ENCODE measurements at places on chromosomes 16 and 17.

- DNase-seq, result no peak
Measured at GRCh38 chr16:73750639-73751038, 546.0 kb upstream of the PSMD7 start.

- DNase-seq, result no peak
Measured at GRCh38 chr16:11666103-11667055, 1.9 kb upstream of the SNN start.

- DNase-seq, result no peak
Measured at GRCh38 chr17:15649861-15650421, 30.4 kb upstream of the FBXW10B start.

DNA sequence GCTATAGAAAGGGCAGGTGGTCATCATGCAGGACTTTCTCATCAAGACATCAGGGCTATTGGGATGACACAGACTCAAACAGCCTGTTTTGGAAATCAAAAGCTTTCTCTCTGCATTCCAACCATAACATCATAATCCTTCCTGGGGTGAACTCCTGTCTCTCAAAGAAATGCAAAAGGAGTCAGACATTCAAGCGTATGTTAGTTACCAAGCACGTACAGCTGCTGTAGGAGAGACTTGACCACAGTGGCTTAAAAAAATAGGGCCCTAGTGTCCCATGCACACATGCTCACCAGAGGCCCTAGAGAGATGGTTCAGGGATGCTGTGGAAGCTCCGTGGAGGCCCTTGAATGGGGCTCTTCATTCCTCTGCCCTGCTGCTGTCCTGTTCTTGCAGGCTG is 24.6 kb upstream of the FOXF1 start:
- DNase-seq, result no peak

GRCh38 chr16:90008708-90009145 is 10.5 kb downstream of the DBNDD1 start:
- DNase-seq, result no peak

GRCh38 chr16:65767125-65767524 is 599.4 kb upstream of the CDH5 start:
- DNase-seq, result no peak

DNA sequence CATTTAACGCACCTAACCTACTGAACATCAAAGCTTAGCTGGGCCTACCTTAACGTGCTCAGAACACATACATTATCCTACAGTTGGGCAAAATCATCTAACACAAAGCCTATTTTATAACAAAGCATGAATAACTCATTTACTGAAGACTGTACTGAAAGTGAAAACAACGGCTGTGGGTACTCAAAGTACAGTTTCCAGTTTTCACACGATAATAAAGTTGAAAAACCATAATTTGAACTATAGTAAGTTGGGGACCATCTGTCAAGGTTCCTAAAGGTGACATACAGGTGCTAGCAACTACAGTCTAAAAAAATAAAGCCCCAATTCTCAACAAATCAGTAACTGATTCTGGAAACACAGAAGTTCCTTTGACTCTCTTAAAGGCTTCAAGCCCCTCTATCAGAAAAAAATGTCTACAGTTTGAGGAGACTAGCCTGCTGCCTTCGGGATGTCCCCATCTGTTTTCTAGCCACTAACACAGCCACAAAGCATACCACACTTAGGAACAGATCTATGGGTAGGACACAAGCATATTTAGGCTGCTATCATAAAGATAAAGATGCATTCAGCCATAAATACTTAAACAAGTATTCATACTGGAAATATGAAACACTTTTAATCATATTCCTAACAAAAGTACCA is 71.3 kb downstream of the KANSL1 start:
- DNase-seq, result no peak

GRCh38 chr17:17937201-17937853 is 34.9 kb downstream of the TOM1L2 start:
- DNase-seq, result no peak

DNA sequence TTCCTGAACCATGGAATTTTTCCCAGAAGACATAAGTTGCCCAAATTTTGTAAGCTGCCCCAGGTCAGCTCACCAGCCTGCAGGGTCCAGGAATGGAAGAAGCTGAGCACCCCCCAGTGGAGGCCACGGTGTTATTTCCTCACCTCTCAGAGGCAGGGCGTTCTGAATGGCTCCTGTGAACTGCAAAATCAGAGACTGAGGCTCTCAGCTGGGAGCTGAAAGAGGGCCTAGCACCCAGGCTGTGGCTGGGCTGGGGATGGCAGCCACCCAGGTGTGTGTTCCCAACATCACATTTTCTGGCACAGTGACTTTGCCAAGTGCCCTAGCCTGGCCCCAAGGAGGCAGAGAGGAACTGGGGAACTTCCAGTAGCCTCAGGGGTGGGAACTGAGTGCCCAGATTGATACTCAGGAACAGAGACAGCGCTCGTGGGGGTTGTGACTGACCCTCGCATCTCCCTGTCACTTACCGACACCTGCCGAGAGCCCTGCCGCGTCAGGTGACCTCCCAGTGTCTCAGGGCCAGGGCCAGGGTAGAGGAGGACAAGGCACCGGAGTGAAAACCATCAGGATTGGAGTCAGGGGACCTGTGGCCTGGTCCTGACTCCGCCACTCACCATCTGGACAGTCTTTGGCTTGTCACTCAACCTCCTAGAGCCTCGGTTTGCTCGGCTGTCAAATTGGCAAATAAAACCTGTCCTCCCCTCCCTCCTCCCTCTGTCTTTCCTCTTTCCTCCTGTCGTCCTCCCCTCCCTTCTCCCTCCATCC is 11.3 kb downstream of the CACNG4 start:
- no peak for DNase-seq

- no peak for DNase-seq
Measured at GRCh38 chr17:31856750-31857149, 2.3 kb downstream of the COPRS start.

- DNase-seq, result peak; percentile 63
Measured at GRCh38 chr16:50469744-50470321, 78.4 kb upstream of the NKD1 start.

- no peak for DNase-seq
Measured at GRCh38 chr17:8806253-8806925, 7.2 kb upstream of the MFSD6L start.

- DNase-seq, result no peak
Measured at GRCh38 chr17:79760197-79760906, 17.6 kb upstream of the CBX2 start.

- DNase-seq, result no peak
Measured at GRCh38 chr16:75695708-75696107, 5.6 kb downstream of the DUXB start.

- no peak for DNase-seq
Measured at GRCh38 chr16:25219070-25219737, 2.5 kb downstream of the AQP8 start.

- DNase-seq, result no peak
Measured at GRCh38 chr17:58318627-58319172, 9.9 kb downstream of the TSPOAP1 start.

DNA sequence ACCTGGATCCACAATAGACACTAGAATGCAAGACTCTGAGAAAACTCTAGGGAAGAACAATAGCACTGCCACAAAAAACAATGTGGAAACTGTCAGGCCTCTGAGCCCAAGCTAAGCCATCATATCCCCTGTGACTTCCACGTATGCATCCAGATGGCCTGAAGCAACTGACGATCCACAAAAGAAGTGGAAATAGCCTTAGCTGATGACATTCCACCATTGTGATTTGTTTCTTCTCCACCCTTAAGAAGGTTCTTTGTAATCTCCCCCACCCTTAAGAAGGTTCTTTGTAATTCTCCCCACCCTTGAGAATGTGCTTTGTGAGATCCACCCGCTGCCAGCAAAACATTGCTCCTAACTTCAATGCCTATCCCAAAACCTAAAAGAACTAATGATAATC is 39.2 kb upstream of the TNRC6C start:
- no peak for DNase-seq

DNA sequence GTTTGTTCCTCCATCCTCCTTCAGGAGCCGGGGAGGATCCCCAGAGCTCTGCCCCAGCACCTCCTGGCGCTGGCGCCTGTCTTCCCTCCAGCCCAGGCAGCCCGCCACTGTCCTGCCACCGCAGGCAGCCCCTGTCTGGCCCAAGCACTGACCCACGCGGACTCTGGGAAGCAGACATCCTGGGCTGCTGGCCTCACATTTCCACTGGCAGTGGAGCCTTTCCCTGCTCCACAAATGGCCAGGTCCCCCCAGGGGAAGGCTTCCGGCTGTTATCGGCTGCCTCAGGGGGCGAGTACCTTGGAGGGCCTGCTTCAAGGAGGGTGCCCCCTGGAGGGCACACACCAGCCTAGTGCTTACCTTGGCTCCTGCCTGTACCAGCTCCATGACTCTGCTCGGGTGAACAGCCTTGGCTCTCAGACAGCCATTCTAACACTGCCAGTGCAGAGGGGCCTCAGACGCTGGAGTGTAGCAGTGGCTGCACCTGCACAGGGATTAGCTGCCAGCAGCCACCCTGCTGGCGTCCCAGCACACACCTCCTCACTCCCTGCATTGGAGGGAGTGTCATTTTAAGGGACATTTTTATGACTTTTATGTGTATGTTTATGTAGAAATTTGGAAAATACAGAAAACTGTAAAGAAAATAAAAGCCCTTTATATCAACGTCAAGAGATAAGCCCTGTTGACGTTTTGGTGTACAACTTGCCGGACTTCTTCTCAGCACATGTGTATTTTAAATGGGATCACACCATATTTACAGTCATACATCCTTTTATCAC is 21.0 kb downstream of the ACE start:
- DNase-seq, result no peak

GRCh38 chr16:68737046-68737729 is at the start of gene CDH1:
CDH1 (plus strand) TSS chr16:68737292; CDS start chr16:68737416, 124 bp downstream.
- DNase-seq, result no peak

DNA sequence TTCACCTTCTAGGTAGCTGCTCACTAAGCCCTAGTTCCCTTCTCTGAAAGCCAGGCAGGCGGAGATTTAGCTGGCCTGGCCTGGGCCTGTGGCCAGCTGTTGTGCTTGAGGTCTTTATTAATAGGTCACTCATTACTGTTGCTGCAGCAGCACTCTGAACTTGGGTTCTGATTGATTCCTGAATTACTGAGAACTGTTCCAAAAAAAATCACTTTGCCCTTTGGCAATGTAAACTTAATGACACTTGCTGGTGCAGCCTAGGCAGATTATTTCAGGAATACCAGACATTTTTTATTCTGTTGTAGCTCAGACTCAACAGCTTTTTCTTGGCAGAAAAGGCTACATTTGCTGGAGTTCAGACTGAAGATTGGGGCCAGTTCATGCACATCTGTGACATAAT is 2.7 kb downstream of the TOM1L1 start:
- no peak for DNase-seq

DNA sequence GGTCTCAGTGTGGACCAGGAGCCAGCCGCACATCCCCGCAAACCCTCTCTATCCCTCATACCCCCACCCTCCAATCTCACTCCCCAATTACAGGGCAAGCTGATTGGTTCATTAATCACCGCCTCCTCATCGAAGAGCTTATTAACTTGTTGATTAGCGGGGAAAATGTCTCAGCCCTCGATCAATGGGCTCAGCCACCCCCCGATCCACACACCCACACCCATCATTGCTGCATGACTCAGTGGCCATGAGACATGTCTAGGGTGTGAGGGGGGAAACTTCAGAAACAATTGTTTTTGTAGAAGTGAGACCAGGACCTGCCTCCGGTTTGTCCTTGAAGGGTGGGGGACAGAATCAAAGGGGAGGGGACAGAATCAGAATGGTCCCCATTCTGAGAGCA is 2.5 kb upstream of the PYY start:
- DNase-seq, result no peak

- DNase-seq, result no peak
Measured at GRCh38 chr17:43909537-43910231, 2.3 kb upstream of the MPP2 start.

DNA sequence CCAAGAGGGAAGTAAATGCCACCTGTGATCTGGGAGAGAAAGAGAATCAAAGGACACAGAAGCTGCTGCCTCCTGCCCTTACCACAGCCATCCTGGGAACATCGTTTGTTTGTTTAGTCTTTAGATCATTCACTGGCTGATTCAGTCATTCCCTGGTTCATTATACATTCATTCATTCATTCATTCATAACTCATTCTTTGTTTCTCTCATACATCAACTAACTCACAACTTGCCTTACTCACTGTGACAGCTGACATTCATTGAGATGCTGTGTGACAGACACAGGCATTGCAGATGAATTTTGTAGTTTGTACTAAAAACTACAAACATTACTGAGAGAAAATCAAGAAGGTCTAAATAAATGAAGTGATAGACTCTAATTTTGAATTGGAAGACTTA is 291.0 kb upstream of the TNRC6C start:
- no peak for DNase-seq

- no peak for DNase-seq
Measured at GRCh38 chr17:76561799-76562268, 22.0 kb downstream of the PRCD start.

GRCh38 chr16:3971261-3971660 is 90.7 kb upstream of the CREBBP start:
- DNase-seq, result no peak

- no peak for DNase-seq
Measured at GRCh38 chr16:87713451-87714229, 52.1 kb downstream of the KLHDC4 start.

DNA sequence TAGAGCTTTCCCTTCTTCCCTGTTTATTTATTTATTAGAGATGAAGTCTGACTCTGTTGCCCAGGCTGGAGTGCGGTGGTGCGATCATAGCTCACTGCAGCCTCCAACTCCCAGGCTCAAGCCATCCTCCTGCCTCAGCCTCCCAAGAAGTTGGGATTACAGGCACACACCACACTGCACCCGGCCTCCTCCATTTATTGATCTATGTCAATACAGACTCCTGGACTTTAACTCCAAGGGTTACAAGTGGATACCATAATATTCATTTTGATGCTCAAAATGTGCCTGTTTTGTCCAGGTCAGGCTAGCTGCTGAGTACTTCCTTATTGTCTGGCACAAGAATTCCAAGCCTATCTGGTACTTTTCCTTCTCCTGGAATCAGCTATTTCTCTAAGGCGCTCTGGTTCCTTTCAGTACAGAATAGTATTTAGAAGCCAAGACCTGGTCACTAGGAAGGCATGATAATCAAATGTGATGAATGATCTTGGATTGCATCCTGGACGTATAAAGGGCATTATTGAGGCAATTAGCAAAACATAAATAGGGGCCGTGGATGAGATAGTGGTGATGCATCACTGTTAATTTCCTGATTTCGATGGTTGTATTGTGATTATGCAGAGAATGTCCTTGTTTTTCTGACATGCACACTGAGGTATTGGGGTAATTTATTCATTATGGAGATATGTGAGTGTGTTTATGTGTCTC is 21.7 kb downstream of the IL4R start:
- DNase-seq, result no peak

DNA sequence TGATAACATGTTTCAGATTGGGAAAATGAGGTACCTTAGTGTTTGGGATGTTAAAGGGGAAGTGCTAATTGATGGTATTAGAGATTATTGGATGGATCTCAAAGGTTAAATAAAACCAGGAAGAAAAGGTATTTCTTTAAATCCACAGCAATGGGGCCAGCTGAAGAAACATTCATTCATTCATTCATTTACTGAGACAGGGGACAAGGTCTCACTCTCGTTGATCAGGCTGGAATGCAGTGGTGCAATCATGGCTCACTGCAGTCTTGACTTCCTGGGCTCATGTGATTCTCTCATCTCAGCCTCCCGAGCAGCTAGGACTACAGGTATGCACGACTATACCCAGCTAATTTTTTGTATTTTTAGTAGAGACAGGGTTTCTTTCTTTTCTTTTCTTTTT is 19.8 kb downstream of the EARS2 start:
- no peak for DNase-seq

GRCh38 chr16:79926451-79927205 is 326.1 kb upstream of the MAF start:
- no peak for DNase-seq
